ENCODE measurements at places on chromosomes 2 and 18.

GRCh38 chr2:234292962-234293243, 204.0 kb downstream of the ARL4C start:
- no peak for DNase-seq

- no peak for DNase-seq
Observed at GRCh38 chr2:74481431-74481830, 1.4 kb downstream of the CCDC142 start.

- no peak for DNase-seq
Observed at GRCh38 chr2:6808426-6808825, 57.3 kb downstream of the CMPK2 start.

GRCh38 chr18:9743200-9744016, 35.3 kb downstream of the RAB31 start:
- no peak for DNase-seq

DNA sequence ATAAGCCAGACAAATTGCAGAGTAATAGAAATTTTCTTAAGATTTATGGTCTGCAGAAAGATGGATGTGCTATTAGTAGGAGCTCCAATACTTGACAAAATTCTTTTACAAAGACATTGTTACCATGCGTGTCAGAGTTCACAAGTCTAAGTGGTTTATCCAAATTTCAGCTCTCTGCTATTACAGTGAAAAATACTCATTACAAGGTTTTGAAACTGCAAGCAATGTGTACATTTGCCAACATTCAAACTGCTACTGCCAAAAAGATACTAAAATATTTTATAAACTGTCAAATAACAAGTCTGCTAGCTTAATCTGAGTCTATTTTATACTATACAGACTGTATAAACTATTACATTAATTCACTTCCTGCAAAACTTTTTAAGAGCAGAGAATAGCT, 1341.5 kb upstream of the ACVR2A start:
- DNase-seq: no peak

DNA sequence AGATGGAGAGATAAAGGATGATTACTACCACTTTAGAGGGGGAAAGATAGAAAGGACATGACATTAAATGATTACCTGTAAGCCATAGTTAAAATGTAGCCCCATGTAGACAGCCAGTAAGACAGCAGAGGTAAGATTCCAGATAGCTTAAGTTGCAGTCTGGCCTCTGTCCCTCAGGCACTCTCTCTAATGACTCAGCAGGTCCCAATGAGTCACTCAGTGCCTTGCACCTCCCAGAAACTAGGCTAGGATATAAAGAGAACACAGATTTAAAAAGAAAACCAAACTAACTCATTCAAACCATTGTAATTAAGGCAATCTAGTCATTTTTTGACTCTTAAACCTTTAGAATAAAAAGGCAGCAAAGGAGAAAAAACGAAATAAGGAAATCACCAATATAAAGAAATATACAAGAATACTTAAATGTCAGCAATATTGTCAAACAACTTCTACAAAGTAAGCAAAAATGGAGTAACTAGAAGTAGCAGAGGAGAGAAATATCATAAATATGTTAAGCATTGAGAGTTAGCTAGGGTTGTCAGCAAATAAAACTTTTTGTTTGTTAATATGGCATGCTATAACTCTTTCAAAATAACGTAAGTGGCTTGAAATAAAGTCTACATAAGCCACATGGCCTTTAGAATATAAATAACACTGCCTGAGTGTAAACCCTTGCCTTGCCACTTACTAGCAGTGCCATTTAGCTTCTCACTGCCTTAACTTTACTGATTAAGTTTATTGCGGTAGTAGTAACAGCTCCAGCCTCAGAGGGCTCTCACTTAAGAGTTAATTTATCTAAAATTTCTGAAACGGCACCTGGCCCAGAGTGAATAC, 48.5 kb downstream of the SOCS6 start:
- DNase-seq: no peak

- no peak for DNase-seq
Observed at GRCh38 chr18:26536032-26536431, 12.3 kb downstream of the KCTD1 start.

DNA sequence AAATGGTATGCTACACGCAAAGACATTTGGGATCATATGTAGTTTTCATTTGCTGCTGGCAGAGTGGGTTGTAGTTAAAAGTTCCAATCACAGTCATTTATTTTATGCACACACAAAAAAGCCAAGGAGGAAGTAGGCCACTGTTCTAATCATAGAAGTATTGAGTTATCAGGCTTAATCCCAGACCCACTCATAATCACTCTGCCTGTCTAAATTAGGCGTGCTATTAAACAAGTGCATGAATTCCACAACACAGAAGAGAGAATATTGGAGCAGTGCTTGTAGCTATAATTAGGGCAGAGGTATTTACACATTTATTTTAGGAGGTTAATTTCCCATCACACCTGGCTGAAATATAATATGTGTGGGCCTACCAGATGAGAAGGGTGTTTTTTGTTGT, 65.7 kb upstream of the FIGN start:
- DNase-seq: no peak

GRCh38 chr2:239318151-239318611, 82.6 kb downstream of the HDAC4 start:
- no peak for DNase-seq

- no peak for DNase-seq
Observed at GRCh38 chr2:208319391-208319790, 53.3 kb downstream of the PIKFYVE start.

- no peak for DNase-seq
Observed at GRCh38 chr2:18050001-18050400, 171.5 kb downstream of the KCNS3 start.

DNA sequence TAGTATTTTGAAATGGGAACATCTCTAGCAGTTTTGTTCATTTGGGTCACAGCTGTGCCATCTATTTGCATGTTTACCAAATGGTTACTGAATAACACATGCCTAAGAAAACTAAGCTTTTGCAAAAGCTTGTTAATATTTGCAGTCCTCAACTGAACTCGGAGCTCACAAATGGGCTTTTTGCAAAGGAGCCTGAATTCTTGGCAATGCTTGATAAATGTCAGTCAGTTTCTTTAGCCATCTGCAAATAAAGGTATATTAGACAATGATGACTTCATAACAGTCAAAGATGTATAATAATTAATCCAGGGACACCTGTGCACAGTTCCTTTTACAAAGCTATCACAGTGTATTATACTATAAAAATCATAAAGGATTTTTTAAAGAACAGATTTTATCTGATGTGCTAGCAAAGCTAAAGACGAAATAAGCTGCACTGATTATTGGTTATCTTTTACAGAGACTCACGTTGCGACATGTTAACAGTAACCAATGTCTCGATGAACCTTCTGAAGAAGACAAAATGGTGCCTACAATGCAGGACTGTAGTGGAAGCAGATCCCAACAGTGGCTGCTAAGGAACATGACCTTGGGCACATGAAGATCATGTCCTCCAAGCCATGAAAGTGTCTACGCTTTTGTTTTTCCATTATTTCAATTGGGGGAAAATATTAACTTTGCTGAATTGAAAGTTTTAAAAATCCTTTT, 248.4 kb upstream of the KCNJ3 start:
- no peak for DNase-seq

GRCh38 chr2:128639120-128639477, 320.4 kb upstream of the HS6ST1 start:
- DNase-seq: no peak

DNA sequence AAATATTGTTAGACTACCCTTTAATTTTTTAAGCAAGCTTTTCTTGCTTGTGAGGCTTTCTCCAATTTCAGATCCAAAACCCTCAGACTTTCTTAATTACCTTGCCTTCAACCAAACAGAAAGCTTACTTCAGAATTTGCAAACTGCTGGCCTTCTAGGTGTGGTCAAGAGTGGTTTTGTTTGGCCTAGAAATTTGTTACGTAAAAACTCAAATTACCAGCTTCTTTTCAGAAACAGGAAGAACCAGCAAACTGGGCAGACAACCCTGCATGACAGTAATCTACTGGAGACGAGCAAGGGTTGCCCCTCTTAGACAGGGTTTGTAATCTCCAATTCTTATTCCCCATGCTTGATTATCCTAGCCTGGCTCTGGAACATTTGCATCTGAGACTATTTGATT, 27.1 kb downstream of the SRBD1 start:
- no peak for DNase-seq

GRCh38 chr2:60465736-60466135, 87.7 kb downstream of the BCL11A start:
- no peak for DNase-seq

DNA sequence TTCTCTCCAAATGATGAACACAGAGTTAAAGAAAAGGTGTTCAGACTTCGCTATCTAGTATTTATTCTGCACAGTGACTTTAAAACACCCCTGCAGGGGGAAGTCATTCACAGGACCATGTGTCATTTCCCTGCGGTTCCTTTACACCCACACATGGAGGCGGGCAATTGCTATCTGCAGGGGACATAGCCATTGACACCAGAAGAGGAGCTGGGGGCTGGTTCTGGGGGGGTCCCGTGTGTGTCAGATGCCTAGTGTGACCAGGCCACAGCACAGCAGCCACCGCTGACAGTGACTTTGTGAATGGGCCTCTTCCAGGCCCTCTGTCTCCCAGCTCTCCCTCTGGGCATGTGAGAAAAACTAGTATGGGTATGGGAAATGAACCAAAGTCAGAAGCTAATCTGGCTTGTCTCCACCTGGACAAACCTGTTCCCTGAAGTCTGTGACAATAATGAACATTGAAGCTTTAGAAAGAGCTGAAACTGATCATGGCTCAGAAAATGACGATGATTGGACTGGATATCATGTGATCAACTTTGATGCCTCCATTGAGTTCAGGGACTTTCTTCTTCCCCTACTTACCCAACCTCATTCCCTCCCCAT, 7.5 kb upstream of the GBX2 start:
- DNase-seq: no peak

- DNase-seq: no peak
Observed at GRCh38 chr2:200168641-200169555, 137.6 kb upstream of the SPATS2L start.

- DNase-seq: no peak
Observed at GRCh38 chr2:20673686-20674308, 6.9 kb downstream of the GDF7 start.

DNA sequence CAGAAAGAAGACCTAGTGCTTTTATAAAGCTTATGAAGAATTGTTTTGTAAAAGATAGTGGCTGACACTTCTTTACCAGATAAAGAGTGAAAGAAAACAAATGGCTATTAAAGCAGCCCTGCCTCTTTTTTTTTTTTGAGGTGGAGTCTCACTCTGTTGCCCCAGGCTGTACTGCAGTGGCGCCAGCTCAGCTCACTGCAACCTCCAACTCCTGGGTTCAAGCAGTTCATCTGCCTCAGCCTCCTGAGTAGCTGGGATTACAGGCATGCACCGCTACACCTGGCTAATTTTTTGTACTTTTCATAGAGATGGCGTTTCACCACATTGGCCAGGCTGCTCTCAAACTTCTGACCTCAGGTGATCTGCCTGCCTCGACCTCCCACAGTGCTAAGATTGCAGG, 12.9 kb downstream of the ARPC2 start:
- no peak for DNase-seq

GRCh38 chr2:179768765-179769164, 92.6 kb downstream of the ZNF385B start:
- DNase-seq: no peak

- no peak for DNase-seq
Observed at GRCh38 chr2:21422050-21422449, 298.3 kb downstream of the TDRD15 start.

- DNase-seq: no peak
Observed at GRCh38 chr2:201008296-201008829, 44.9 kb upstream of the ORC2 start.

DNA sequence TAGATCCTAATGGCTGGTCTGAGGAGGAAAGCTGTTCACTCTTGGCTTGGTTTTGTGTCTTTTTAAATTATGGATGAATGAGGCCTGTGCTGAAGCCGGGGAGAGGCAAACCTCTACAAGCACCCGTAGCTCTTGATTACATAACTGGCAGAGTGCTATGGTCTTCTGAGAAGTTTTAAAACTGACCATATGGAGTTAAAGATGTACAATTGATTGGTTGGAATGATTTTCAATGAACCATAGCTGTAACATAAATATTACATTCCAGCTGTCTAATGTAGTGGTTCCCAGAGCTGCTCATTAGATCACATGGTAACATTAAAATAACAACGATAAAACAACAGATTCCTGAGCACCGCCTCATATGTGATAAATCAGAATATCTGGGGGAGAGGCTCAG, 71.1 kb upstream of the MAP4K3 start:
- no peak for DNase-seq

GRCh38 chr18:34031810-34032209, 192.9 kb downstream of the NOL4 start:
- no peak for DNase-seq

DNA sequence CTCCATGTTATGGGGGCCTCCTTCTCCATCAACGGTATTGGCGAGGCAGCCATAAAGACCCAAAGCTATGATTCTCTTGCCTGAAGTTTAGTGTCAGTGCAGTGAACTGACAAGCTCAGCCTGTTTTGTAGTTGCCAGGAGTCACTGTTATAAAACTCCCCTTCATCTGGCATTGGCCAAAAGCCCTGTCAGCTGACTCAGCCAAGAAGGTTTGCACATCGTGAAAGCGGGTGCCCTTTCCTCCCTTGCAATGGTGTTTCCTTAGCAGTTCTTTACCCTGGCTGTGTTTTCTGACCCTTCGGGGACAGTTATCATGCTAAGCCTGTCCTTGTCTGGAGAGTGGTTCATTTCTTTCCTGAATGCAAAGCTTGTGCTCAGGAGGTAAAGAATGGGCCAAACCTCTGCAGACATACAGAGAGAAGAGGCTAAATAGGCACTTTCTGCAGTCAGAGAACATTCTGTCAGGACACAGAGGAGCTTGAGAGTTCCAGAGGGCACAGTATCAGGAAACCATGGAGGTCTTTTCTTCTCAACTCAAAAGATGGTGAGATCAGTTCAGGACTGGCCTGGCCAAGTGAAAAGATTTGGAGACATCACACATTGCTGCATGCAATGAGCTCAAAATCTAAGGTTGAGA, 414.2 kb downstream of the ZNF521 start:
- no peak for DNase-seq

GRCh38 chr2:140891614-140892212, 1239.1 kb downstream of the LRP1B start:
- DNase-seq: no peak

- DNase-seq: no peak
Observed at GRCh38 chr18:36942264-36942663, 113.3 kb downstream of the KIAA1328 start.

DNA sequence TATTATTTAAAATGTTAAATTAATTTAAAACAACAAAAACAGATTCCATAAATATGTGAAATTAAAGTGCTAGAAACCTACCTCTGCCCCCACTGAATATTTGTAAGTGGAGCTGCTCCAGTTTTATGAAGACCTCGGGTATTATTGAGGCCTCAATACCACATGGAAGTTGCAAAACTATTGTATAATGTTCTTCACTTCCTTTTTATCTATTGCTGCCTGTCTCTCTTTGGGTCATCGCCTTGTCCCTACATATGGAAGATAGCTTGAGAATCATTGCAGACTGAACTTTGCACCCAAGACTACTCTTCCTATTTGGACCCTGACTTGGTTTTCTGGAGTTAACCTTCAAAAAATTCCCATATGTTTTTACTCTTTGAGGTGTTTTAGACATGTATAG, 212.1 kb upstream of the NETO1 start:
- no peak for DNase-seq

- DNase-seq: no peak
Observed at GRCh38 chr2:217975626-217976025, 27.2 kb downstream of the TNS1 start.

- DNase-seq: no peak
Observed at GRCh38 chr18:48673456-48673852, 134.6 kb downstream of the CTIF start.

Measured in cerebellar nuclear complex (tissue), 1 donor.